Activated naive CD4-positive, alpha-beta T cell treated with anti-CD3 and anti-CD28 coated beads, Interleukin-2, amount 10 ng/mL, durations not matched to agents 7 days and 5 days (primary cell): ENCODE measurements at places on chromosomes 1 and 21.

DNA sequence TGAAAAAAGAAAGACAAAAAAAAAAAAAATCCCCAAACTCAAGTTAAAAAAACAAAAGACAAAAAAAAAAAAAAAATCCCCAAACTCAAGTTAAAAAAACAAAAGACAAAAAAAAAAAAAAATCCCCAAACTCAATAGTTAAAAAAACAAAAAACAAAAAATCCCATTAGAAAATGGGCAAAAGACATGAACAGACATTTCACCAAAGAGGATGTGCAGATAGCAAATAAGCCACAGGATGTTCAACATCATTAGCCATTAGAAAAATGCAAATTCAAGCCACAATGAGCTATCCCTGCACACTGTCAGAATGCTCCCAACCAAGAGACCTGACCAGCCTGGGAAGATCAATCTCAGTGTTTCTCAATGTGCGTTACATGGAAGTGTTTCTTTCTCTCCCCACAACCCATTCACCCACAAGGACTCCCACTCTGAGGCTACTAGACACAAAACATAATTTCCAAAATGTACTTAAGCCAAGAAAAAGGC is 33.9 kb downstream of the MRAP start:
- peaks cover 63% of the 10 kb centered on the region for H3K36me3 ChIP-seq
- no peak for DNase-seq
- H3K27me3 ChIP-seq = no peaks in the 10 kb centered on the region
- H3K4me3 ChIP-seq = no peak overlapping the region
- no peaks in the 10 kb centered on the region for H3K4me1 ChIP-seq

GRCh38 chr1:236636017-236636416 is 31.7 kb upstream of the HEATR1 start:
- H3K4me1 ChIP-seq = no peaks in the 10 kb centered on the region
- no peak overlapping the region for H3K4me3 ChIP-seq
- H3K27me3 ChIP-seq = peaks cover 11% of the 10 kb centered on the region
- DNase-seq = no peak
- H3K36me3 ChIP-seq = no peaks in the 10 kb centered on the region

DNA sequence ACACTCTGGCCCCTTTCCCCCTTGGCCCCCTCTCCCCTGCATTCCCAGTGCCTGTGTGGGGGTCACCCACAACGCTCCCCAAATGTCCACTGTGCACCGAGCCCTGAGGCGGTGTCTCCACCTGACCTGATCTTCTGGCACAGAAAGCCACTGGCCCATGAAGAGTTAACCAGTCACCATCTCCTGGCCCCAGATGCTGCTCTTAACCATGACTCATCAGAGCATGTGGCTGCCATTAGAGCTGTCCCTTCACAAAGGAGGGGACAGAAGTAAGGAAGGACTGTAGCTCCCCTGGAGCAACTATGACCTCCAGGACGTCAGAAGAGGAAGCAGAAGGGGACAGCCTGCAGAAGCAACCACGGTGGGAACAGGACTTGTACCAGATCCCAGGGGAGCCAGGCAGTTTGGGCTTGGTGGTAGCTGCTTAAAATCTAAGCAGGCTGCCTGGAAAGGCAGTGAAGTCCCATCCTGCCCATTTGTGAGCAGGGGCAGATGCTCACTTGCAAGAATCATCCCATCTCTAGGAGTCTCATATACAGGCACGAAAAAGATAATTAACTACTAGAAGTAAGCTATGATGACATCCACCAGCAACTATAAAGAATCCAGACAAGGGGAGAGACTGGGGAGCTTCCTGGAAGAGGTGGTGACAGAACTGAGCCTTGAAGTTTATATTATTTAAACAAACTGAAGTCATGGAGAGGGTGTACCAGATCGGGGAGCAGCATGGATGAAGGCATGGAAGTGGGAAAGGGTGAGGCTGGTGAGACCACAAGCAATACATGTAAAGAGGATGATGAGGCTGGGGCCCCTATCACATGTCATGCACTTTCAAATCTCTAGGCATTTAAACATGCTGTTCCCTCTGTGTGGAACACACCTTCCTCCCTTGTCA is 1.1 kb upstream of the TTC39A start:
- no peak overlapping the region for H3K27ac ChIP-seq
- peaks cover 7% of the 10 kb centered on the region for H3K4me1 ChIP-seq
- no peak for DNase-seq
- peaks cover 52% of the 10 kb centered on the region for H3K27me3 ChIP-seq
- peak overlapping the region; percentile 58 for H3K4me3 ChIP-seq
- no peaks in the 10 kb centered on the region for H3K36me3 ChIP-seq

DNA sequence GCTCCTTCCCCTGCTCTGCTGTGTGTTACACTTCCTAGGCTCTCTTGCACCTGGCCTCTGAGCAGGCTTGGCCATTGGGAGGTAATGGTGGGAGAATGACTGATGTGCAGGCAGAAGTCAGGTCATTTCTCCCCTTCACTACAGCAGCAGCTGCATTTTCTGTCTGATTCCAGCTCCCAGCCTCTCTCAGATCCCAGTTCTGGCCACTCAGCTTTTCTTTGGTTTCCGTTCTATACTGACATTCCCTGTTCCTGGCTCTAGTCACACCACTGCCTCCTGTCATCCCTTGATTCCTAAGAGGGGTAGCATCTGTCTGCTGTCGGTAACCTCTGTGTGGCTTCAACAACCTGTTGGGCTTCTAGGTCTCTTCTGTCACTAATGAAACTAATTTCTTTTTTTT is 127.7 kb upstream of the HOOK1 start:
- no peaks in the 10 kb centered on the region for H3K27me3 ChIP-seq
- no peaks in the 10 kb centered on the region for H3K36me3 ChIP-seq
- DNase-seq = no peak
- H3K27ac ChIP-seq = no peak overlapping the region
- no peak overlapping the region for H3K4me3 ChIP-seq
- H3K4me1 ChIP-seq = no peaks in the 10 kb centered on the region

GRCh38 chr1:19313961-19314882 is 2.1 kb downstream of the SLC66A1 start:
- no peaks in the 10 kb centered on the region for H3K27me3 ChIP-seq
- no peak for DNase-seq
- H3K4me1 ChIP-seq = peaks cover 48% of the 10 kb centered on the region
- no peaks in the 10 kb centered on the region for H3K36me3 ChIP-seq
- H3K27ac ChIP-seq = no peak overlapping the region
- H3K4me3 ChIP-seq = peak overlapping the region; percentile 76

GRCh38 chr1:18676332-18676781 is 45.7 kb downstream of the PAX7 start:
- peaks cover 52% of the 10 kb centered on the region for H3K27me3 ChIP-seq
- H3K36me3 ChIP-seq = no peaks in the 10 kb centered on the region
- no peak overlapping the region for H3K27ac ChIP-seq
- H3K4me3 ChIP-seq = no peak overlapping the region
- DNase-seq = no peak

GRCh38 chr1:28782011-28782410 is 30.0 kb upstream of the OPRD1 start:
- H3K4me3 ChIP-seq = no peak overlapping the region
- peaks cover 55% of the 10 kb centered on the region for H3K27me3 ChIP-seq
- H3K4me1 ChIP-seq = peaks cover 9% of the 10 kb centered on the region
- no peak overlapping the region for H3K27ac ChIP-seq
- H3K36me3 ChIP-seq = no peaks in the 10 kb centered on the region

DNA sequence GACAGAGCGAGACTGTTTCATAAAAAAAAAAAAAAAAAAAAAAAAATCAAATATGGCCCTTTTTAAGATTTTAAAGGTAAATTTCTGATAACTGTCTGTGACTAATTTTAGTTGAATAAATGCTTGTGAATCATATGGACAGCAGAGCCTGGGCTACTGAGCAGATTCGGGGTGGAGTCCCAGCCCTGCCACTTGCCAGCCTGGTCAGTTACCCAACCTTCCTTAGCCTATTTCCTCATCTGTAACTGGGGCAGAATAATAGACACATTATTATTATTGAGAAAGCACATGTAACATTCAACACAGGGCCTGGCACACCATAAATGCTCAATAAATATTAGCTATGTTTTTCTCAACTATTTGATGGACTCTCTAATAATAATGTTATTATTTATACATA is 11.2 kb upstream of the H3-3A start:
- no peak for DNase-seq
- no peak overlapping the region for H3K4me3 ChIP-seq
- H3K27me3 ChIP-seq = peaks cover 13% of the 10 kb centered on the region
- H3K4me1 ChIP-seq = no peaks in the 10 kb centered on the region

DNA sequence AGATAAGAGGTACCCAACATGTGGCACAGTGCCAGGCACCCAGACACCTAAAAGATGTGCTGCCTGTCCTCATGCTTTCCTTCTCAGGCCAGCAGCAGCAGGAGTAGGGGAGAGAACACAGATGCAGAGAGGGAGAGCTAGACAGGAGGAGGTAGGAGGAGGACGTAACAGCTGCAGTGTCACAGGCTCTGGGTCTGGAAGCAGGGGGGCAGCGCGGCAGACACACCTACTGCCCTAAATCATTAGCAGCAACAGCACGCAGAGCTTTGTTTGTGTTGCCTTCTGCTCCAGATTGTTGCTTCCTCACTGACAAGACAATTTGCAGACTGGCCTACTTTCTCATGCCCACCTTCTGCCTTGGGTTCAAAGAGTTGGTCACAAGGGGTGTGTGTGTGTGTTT is 196.7 kb upstream of the DAB1 start:
- no peaks in the 10 kb centered on the region for H3K27me3 ChIP-seq
- no peak for DNase-seq
- no peak overlapping the region for H3K27ac ChIP-seq
- peaks cover 3% of the 10 kb centered on the region for H3K4me1 ChIP-seq
- H3K4me3 ChIP-seq = no peak overlapping the region

DNA sequence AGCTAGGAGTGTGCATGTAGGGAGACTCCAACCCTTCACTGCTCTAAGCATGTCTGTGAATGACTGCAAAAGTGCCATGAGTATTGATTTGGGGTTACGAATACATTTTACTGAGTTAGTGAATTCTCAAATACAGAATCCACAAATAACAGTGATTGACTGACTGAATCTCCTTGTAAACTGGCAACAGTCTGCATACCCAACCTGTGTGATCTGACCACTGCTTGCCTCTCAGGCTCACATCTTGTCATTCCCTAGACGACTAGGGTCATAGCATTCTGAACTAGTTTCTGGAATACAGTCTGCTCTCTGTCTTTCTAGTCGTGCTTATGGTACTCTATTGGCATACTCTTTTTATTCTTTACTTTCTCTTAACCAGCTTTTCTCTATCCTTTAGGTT is 7.4 kb downstream of the RRP15 start:
- no peak overlapping the region for H3K4me3 ChIP-seq

GRCh38 chr1:53696571-53696970 is 42.4 kb downstream of the GLIS1 start:
- peaks cover 3% of the 10 kb centered on the region for H3K4me1 ChIP-seq
- no peak for DNase-seq

DNA sequence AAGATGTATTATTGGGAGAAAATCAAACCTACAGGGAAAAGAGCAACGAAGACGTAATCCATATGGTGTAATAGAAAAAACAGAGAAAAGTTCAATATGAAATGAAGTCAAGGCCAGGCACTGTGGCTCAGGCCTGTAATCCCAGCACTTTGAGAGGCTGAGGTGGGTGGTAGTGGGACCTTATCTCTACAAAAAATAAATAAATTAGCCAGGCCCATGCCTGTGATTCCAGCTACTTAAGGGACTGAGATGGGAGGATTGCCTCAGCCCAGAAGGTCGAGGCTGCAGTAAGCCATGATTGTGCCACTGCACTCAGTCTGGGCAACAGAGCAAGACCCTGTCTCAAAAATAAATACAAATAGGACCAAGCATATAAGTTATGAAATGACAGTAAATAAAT is 11.4 kb downstream of the DESI2 start:
- no peak overlapping the region for H3K4me3 ChIP-seq
- no peak for DNase-seq
- no peaks in the 10 kb centered on the region for H3K27me3 ChIP-seq
- H3K27ac ChIP-seq = no peak overlapping the region
- peaks cover 15% of the 10 kb centered on the region for H3K36me3 ChIP-seq
- peaks cover 5% of the 10 kb centered on the region for H3K4me1 ChIP-seq

DNA sequence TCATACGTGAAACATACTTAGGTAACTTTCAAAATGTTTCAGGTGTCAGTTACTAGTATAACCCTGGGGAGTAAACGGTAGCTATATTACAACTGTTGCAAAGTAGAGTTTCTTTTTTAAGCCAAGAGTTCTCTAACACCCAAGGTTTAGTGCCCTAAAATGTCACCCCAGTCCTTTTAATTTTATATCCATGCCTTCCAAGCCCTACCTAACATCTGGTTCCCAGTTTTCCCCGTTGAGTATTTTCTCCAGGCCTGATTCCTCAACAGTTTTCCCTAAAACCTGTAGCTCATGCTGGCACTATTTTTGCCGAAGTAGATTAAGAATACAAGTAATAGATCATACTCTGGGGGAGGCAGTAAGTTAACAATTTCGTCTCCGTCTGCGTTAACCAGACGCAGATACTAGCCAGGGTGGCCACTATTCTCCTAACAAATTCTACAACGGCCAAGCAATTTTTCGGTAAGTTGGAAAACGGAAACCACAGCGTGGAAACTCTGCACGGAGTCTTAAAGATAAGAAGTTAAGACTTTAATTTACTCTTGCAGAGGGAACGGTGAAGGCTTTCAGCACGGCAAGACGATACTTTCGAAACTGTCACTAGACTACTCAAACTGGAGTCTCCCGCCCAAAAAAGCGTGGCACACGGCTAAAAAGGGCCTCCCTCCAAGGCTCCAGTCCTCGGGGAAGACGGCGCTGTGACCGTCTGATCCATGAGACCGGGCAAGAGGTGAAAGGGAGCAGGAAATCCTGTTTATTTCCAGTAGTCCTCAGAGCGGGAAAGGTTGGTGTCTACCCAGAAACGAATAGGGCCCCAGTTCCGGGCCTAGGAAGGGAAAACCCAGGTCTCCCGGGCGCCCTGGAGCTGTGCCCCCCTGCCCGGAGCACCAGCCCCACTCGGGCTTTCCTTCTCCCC is 945 bp downstream of the SRSF4 start:
- H3K27ac ChIP-seq = peak overlapping the region; percentile 95
- H3K27me3 ChIP-seq = no peaks in the 10 kb centered on the region
- H3K4me1 ChIP-seq = peaks cover 53% of the 10 kb centered on the region
- H3K36me3 ChIP-seq = peaks cover 32% of the 10 kb centered on the region
- peak; percentile 54 for DNase-seq

DNA sequence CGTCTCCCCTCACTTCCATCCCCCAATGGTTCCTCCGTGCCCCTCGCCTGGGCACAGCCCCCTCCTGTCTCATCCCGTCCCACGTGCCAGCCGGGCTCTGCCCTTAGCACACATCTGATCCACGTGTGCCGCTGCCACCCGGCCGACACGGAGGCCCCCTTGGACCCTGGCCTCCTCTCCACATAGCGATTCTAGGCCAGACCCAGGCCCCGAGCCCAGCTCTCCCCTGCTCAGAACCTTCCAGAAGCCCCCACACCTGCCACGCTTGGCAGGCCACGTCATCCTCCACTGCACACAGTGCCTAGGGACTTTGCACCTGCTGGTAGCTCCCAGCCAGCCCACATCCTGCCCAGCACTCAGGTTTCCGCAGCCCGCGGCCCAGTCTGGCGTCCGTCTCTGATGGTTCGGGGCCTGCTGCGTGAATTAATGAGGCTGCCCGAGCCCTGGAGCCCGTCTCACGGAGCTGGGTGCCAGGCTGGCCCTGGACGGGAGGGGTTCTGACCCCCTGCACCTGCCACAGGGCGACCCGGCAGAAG is 20.1 kb downstream of the PLCH2 start:
- peak; percentile 54 for DNase-seq
- no peak overlapping the region for H3K27ac ChIP-seq
- peaks cover 15% of the 10 kb centered on the region for H3K27me3 ChIP-seq

- no peaks in the 10 kb centered on the region for H3K36me3 ChIP-seq
- DNase-seq = no peak
- no peak overlapping the region for H3K4me3 ChIP-seq
- H3K27me3 ChIP-seq = peaks cover 49% of the 10 kb centered on the region
- no peak overlapping the region for H3K27ac ChIP-seq
- H3K4me1 ChIP-seq = peaks cover 22% of the 10 kb centered on the region
These were observed 46.7 kb downstream of the CLDN14 start for GRCh38 chr21:36433059-36433709.

- no peak overlapping the region for H3K4me3 ChIP-seq
- H3K4me1 ChIP-seq = no peaks in the 10 kb centered on the region
- no peaks in the 10 kb centered on the region for H3K36me3 ChIP-seq
These were observed 209.8 kb upstream of the NFIA start for GRCh38 chr1:60872426-60873054.
